ENCODE measurements at places on chromosomes 7 and 10.

DNA sequence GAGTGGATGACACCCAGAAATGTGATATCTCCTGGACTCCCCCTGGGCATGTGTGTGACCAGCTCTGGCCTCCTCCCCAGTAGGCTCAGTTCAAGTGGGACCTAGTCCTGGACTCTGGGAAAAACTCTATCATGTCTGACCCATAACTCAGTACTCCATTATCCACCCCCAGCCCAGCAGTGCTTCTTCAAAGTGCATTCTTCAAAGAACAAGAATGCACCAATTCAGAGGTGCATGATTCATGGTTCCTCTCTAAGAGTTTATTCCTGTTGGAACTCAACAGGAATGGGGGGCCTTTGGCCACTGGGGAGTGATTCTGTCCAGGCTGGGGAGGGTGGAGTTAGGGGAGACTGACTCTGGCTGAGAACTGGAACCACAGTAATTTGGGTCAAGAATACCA, 173.6 kb upstream of the CXCL12 start:
- DNase-seq, result no peak

GRCh38 chr7:121957626-121958025, 84.7 kb downstream of the PTPRZ1 start:
- DNase-seq, result no peak

DNA sequence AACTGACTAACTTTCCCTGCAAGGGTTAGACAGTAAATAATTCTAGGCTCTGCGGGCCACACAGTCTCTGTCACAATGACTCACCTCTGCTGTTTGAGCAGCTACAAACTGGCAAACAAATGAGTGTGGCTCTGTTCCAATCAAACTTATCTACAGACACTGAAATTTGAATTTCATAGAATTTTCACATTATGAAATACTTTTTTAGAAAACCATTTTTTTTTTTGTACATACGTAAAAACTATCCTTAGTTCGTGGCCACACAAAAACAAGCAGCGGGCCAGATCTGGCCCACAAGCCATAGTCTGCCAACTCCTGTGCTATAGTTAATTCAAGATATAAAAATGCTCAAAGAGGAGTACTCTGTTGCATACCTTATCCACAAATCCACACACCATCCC, 32.6 kb downstream of the PIP4K2A start:
- peak; percentile 79 for DNase-seq

- no peak for DNase-seq
These were observed 58.5 kb downstream of the WDFY4 start for GRCh38 chr10:48742891-48743860.

DNA sequence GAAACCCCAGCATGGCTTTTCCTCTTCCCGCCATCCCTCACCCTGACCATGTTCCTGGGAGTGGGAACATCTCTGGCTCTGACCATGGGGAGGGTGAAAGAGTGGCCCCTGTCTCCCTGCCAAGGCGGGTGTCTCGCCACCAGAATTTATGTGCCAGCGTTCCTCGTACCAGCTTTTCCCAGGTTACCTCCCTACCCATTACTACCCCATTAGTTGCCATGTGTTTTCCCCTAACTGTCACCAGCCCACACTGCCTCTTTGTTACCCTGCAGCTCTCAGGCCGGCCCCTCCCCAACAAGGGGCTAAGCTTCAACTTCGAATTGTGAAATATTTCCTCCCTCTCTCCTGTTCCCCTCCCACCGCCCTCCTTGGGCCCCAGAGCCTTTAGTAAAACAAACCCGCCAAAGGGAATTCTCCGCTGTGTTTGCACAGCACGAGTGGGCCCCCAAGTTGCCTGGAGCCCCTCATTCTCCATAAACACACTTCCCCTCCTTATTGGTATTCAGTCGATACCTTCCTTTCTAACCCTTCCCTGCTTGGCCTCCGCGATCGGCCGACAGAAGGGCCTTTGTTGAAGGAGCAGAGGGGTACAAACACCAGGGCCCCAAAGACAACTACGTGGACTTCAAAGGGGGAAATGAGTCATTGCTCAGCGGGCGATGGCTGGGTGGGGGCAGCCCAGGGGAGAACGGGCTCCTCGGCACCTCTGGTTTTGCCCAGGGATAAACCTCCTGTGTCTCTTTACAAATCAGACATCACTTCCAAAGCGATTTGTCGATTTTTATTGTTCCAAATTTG, 45.5 kb downstream of the SLIT1 start:
- no peak for DNase-seq

DNA sequence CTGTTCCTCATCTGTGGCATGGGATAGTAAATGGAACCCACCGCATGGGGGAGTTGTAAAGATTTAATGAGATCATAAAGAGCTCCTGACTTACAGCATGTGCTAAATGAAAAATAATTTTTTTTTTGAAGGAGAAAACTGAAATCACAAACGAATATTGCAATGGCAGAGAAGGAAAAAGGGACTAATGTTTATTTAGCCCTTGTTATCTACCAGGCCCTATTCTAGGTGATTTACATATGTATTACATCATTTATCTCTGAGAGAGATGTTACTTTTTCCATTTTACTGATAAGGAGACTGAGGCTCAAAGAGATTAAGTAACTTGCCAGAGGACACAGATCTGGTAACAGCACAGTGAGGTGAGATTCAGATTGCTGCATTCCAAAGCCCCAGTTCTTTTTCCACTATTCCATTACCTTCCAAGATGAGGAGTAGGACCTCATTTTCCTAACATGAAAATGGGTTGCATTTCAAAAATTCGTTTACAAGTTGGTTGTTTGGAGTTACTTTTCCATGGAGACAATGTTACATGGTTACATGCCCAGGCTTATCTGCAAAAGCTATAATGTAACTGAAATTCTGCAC, 28.6 kb downstream of the VCL start:
- DNase-seq, result no peak

DNA sequence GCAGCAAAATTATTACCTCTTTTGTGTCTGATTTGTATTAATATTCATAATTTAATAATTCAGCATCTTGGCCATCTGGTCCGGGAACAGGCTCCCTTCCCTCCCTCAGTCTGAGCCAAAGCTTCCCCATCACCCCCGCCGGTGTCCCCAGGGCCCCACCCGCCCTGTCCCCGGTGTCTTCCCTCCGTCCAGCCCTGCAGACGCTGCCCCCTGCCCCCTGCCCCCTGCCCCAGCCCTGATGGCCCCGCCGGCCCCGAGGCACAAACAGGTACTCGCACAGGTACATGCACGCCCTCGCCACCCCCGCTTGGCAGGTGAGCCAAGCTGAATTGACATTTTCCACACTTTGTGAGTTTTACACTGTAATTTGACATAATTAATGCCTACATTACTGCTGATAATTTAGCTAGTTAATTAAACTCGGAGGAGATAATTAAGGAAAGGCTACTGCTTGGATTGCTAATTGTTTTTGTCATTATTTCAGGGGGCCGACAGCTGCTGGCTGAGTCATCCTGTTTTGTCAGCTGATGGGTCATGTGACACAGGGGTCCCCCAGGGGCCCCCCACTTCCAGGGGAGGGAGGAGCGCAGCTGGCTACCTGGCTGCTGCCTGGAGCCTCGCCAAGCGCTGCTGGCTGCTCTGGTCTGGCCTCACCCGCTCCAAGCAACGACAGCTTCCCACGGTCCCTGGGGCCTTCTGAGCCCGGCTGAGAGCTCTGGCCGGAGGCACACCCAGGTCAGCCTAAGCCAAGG, 36.6 kb downstream of the MICALL2 start:
- no peak for DNase-seq

DNA sequence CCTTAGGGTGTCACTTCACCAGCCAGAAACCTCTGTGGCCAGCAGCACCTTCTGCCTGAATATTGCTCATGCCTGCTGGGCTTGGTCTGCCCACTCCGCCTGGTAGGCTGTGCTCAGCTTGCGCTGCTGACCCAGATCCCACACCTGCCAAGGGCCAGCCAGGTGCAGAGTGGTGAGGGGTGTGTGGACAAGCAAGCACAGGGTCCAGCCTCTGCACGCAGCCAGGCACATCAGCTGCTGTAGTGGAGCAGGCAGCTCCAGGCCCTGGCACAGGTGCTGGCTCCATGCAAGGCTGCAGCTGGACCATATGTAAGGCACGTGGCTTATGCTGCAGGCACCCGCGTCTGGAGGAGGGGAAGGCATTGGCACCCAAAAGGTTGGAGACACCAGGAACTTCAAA, 567.4 kb downstream of the INHBA start:
- DNase-seq, result no peak

DNA sequence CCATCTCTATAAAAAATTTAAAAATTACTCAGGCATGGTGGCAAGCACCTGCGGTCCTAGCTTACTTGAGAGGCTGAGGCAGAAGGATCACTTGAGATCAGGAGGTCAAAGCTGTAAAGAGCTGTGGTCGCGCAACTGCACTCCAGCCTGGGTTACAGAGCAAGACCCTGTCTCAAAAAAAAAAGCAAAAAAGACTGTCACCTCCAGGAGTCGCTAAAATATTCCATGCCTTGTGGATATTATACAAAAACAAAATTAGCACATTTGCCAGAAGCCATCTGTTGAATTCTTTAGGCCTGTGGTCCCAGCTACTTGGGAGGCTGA, 87.0 kb upstream of the SDK1 start:
- no peak for DNase-seq

GRCh38 chr7:46943996-46944395, 637.9 kb downstream of the TNS3 start:
- no peak for DNase-seq

DNA sequence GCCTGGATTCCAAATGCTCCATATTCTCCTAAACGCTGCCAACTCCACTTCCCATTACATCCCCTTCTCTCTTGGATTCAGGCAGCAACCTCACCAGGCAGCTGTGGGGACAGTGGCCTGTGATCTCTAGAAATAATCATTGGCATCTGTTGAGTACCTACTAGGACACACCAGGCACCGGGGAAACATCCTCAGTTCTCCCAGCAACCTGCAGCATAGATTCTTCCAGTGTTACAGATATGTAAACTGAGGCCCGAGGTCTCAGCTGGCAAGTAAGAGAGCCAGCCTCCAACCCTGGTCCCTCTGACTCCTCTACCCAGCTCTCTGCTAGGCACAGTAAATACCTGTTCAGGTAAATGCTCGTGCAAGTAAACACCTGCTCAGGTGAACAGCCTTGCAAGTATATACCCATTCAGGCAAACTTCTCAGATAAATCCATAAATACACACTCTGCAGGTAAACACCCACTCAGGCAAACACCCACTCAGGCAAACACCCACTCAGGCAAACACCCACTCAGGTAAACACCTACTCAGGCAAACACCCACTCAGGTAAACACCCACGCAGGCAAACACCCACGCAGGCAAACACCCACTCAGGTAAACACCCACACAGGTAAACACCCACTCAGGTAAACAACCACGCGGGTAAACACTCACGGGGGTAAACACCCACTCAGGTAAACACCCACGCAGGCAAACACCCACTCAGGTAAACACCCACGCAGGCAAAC, 18.7 kb downstream of the ASB13 start:
- no peak for DNase-seq

GRCh38 chr7:142962991-142963390, 828 bp upstream of the KEL start:
- no peak for DNase-seq

DNA sequence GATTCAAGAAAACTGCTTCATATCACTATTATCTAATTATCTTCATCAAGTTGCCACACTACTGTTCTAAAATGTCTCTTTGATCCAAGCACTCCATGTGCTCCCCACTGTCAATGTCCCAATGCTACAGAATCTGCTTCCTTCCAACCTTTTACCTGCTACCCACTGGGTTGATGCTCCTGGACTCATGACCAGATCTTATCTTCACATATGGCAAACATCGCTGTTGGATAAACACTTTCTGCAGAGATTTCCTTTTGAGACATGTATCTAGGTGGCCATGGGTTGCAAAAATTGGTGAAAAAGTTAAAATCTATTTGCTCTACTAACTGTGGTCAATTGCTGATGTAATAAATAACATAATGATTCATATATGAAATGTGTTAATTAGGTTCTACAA, 24.5 kb upstream of the SEMA3C start:
- peak; percentile 13 for DNase-seq

GRCh38 chr10:89391907-89392756, at the start of gene IFIT1:
IFIT1 (plus strand) TSS chr10:89392623; CDS start chr10:89392713, 90 bp downstream.
- DNase-seq, result peak; percentile 85

GRCh38 chr7:116942504-116942903, 10.8 kb upstream of the ST7 start:
- DNase-seq, result no peak

DNA sequence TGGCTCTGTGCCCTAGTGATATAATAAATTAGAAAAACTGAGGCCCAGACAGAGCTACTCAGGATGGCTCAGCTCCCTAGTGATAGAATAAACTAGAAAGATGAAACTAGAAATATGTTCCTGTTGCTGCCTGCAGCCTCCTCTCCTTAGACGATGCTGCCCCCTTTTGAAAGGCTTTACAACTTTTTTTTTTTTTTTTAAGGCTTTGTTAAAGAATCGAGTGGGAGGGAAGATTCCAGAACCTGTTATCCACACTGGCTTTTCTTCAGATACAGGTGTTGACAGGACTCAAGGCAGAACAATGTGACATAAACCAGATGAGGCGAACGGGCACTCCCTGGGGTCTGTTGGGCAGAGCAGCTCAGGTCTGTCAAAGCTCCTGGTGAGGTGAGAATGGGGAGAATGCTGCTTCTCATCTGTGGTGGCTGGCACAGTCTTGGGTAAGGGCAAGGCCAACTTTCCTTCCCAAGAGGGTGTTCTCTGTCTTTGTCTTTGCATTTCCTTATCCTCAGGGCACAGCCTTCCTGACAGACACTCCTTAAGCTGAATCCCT, 175.1 kb downstream of the COBL start:
- DNase-seq, result peak; percentile 54

- peak; percentile 87 for DNase-seq
These were observed 26.0 kb downstream of the LEP start for GRCh38 chr7:128266883-128267594.

GRCh38 chr10:13684252-13684791, 97.6 kb downstream of the PRPF18 start:
- DNase-seq, result peak; percentile 49

- no peak for DNase-seq
These were observed 118.3 kb upstream of the KMT2E start for GRCh38 chr7:104895522-104896236.

DNA sequence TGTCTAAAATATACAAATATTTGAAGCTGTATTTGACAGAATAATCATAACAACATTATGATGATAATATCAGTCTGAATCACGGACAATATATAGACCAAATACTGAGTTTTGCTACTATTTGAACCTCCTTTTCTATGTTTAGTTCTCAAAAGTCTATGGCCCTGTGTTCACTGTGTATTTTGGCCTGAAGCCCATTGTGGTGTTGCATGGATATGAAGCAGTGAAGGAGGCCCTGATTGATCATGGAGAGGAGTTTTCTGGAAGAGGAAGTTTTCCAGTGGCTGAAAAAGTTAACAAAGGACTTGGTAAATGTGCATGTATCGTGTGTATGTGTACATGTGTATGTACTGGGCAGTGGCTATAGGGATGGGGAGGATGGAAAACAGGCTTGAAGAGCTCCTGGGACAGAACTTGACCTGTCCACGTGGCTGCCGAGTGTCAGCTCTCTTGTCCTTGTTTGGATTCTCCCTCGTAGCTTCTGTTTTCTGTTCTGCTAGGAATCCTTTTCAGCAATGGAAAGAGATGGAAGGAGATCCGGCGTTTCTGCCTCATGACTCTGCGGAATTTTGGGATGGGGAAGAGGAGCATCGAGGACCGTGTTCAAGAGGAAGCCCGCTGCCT, 4.2 kb downstream of the CYP2C18 start:
- no peak for DNase-seq

- DNase-seq, result no peak
These were observed 10.8 kb upstream of the JCAD start for GRCh38 chr10:30070001-30070685.

All from epithelial cell of esophagus (primary cell).